DMS79 (cell line): ENCODE measurements at places on chromosomes 16 and 17.

- DNase-seq: no peak
These were observed 15.0 kb upstream of the KREMEN2 start for GRCh38 chr16:2948807-2949704.

- no peak for DNase-seq
These were observed 87.9 kb downstream of the ZNF18 start for GRCh38 chr17:11909348-11909747.

DNA sequence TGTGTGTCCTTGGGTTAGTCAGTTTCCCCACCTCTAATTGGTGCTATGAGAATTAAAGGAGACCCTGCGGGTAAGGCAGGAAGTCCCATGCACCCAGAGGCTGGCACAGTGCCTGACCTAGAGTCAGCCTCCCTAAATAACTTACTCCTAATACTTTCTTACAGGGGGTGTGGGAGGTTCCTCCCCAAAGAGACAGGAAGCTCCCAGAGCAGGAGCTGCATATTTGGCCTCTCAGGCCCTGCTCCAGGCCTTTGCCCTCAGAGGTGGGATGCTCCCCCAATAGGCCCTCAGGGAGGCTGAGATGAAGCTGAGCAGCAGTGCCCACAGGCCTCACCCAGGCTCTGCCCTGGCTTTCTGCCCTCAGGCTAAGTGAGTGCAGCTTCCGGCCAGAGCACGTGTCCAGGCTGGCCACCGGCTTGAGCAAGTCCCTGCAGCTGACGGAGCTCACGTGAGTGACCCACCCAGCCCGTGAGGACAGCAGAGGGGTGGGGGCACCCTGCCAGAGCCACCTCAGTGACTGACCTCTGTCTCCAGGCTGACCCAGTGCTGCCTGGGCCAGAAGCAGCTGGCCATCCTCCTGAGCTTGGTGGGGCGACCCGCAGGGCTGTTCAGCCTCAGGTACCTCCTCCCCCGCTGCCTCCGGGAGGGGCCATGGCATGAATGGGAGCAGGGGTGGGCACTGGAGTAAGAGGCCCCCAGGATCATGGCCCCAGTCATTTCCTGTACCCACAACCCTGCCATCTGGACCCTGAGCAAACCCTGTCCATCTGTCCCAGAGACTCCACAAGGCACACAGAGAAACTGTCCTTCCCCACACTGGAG is 31.1 kb upstream of the CPNE2 start:
- DNase-seq: no peak

DNA sequence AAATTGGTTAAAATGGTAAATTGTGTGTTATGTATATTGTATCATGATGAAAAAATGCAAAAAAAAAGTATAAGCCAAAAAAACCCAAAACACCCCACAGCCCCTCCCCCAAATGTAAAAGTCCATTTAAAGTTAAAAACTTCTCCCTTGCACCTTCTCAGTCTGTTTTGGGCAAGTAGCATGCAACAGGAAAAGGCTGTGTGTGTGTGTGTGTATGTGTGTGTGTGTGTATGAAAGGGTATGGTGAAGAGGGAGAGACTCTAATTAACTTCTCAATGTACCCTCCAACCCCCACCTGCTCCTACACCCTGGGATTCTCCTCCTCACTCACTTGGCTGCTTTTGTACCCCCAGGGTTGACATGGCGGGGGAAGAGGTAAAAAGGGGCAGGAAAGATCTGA is 9.2 kb upstream of the GGT6 start:
- no peak for DNase-seq

- no peak for DNase-seq
These were observed 28.7 kb downstream of the CCR7 start for GRCh38 chr17:40536295-40537171.

DNA sequence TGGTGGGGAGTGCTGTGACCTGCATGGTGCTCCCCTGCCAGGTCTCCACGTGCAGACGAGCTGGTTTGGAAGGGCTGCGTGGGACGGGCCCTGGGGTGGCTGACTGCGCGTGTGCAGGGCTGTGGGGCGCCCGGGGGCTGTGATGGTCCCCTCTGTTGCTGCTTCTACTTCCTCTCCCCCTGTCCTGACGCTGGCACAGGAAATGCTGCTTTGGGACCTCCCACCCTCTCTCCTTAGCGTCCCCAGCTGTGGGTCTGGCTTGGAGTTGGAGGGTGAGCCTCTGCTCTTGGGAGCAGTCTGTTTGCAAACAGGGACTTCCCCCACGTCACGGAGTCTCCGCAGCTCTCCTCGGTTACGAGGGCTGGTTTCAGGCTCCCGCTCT is 35.2 kb downstream of the TSC2 start:
- DNase-seq: no peak

- DNase-seq: peak; percentile 24
These were observed 30.0 kb downstream of the AXIN2 start for GRCh38 chr17:65531256-65532100.

DNA sequence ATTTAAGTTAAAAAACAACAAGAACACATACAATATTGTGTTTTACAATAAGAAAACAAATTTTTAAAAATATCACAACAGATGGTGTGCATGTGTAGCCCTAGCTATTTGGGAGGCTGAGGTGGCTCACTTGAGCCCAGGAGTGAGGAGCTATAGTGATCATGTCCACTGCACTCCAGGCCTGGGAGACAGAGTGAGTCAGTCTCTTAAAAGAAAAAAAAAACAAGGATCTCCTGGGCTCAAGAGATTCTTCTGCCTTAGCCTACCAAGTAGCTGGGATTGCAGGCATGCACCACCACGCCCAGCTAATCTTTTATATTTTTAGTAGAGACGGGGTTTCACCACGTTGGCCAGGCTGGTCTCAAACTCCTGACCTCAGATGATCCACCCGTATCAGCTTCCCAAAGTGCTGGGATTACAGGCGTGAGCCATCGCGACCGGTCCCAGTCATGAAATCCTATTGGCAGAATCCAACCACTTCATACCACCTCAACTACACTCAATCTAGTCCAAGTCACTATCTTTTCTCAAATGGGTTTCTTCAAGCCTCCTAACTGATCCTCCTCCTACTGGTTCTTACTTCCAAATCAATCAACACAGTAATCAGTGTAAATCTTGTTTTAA is 55.0 kb downstream of the STH start:
- DNase-seq: no peak

- no peak for DNase-seq
These were observed 519.5 kb upstream of the SALL1 start for GRCh38 chr16:51670527-51670926.
